ENCODE measurements at places on chromosomes 5 and 9. TPM values are rescaled to one million over a fixed set of nuclear protein-coding genes. Genes with fewer than 3 reads are reported as not detected.

DNA sequence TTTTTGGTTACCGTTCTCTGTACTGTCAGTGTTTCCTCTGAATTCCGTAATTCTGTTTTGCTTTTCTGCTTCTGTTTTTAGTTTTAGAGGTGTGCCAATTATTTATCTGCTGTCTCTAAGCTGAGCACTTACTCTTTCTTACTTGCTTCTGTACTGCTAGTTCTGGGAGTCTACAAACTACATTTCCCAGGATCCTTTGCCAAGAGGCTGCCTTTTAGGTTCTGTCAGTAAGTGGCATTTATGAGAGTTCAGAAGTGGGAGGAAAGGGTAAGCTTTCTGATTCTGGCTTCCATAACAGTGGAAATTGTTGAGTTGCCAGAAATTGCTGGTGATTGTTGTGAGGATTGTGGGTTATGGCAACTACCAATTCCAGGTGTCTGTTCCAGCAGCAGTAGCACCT, 102.4 kb downstream of the OSTF1 start:
- no peak for DNase-seq

- DNase-seq: no peak
Measured at GRCh38 chr5:74040065-74040551, 414.1 kb downstream of the ARHGEF28 start.

ZDHHC11 gene
- 0.99 TPM for polyA plus RNA-seq

DNA sequence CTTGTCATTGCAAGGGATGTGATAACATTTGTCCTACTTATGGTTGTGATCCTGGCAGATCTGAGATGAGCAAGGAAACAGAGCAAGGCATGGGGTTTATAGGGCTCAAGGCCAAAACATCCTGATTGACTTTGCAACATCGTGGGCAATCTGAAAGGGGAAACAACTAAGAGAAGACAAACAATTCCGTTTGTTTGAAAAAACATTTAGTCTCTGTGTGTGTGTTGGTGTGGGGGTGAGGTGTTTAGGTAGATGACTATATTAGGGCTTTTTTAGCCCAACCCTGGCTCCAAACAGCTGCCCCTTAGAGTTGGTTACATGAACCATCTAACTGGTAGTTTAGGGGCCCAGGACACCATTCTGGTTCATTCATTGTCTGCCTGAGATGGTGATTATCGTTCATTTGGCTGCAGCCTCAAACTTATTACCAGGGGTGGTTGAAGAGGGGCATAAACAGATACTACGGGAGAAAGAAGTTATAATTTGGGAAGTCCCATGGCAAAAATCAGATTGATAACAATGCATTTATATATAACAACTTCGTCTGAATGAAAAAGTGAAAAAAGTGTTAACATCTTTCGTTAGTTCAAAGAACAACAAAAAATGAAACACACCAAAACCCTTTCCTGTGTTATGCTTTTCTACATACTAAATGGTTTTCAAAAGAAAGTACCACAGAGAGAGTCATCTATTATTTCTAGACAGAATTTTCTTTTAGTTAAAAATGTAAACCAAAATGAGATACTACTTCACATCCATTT, 5.7 kb downstream of the FYB1 start:
- DNase-seq: no peak

OR1J1 gene
- polyA plus RNA-seq: not detected

DNA sequence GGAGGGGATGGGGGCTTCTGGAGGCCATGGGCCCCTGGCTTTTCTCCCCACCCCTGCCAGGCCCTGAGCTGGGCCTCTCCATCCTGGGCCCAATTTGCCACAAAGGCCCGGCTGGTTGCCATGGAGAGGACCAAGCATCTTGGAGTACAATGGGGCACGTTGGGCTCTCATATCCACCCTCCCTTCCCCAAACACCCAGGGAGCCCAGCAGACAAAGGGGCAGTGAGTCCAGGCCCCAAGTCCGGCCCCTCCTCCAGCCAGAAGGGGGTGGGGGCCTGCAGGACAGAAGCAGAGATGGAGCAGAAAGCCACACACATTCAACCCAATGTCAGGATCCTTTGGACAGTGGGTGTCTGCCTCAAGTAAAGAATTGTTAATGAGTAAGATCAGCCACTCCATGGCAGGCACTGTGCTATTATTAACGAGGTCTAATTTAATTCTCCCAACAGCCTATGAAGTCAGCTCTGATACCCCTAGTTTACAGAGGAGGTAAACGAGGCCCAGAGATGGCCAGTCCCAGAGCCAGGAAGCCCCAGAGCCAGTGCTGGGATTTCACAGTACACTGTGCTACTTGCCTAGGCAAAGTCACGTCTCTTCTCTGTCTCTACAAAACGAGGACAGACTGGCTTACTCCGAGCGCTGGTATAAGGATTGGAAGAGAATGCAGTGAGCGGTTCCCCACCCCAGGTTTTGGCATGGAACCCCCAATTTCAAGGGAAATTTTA, 2.3 kb downstream of the CRB2 start:
- no peak for DNase-seq

DNA sequence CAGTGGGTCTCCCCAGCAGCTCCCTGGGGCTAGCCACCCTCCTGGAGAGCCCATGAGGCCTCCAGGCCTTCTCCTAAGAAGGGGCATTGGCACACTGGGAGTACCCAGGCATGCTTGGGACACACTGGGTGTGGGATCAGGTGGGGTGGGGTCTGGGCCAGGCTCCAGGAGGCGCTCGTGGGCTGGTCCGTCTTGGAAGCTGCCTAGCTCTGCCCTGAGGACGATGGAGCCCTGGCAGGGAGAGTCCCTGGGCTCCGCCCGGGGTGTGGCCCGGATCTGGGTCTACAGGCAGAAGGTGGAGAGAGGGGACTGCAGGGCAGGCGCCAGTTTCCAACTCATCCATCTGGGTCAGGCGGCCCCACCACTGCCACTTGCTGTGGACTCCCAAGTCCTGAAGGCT, 2.4 kb downstream of the PRRX2 start:
- DNase-seq: no peak

DNA sequence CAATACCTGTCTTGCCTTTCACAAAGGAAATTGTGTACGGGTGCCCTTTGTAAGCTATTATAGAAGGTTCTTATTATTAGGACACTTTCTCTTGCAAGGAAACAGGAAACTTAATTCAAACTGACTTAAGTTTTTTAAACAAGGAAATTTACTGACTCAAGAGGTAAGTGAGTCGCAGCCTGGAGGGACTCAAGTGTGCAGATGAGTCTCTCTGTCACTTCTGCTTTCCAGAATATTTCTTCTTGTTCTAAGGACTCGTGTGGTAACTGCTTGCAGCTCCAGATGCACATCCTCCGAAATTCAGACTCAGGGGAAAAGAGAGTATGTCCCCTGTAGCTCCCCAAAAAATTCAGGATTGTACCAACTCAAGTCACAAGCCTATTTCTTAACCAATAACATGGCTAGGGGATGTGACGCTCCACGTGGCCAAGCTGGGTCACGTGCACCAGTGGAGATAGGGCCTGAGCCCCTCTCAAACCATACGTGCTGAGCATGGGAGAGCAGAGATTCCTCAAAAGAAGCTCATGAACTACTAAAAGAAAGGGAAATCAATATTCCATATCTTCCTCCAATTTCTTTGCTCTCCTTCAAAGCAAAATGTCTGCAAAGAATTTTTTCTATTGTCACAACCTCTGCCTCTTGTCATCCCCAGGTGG, 49.2 kb upstream of the ERCC6L2 start:
- DNase-seq: no peak

GPR150 gene
- polyA plus RNA-seq: 0.07 TPM

- no peak for DNase-seq
Measured at GRCh38 chr5:176803943-176804498, 6.3 kb upstream of the UNC5A start.

FBP2 gene
- not detected for polyA plus RNA-seq

MARVELD2 gene
- polyA plus RNA-seq: 9.4 TPM

DNA sequence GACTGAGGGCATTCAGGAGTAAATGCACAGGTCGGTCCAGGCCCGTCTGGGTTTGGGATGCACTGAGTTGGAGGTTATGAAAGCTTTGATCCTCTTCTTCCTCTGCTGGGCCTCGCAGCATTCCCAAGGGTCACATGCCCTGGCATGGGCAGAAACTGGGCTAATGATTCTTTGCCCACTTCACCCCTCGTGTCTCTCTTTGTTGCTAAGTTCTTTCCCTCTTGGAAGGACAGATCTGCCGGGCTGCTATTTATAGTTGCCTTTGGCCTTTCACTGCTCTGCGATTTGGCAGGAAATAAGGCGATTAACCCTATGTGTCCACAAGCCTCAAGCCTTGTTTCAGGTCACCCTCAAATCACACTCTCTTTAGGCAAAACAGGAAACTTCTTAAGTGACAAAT, 66.9 kb downstream of the ENTREP1 start:
- no peak for DNase-seq

PDE8B gene
- polyA plus RNA-seq: 0.82 TPM

RGS3 gene
- polyA plus RNA-seq: 65.0 TPM

LRRC19 gene
- polyA plus RNA-seq: 0.27 TPM

Measured in liver (tissue), 10 donors.